Psoas muscle (tissue), 8 donors: ENCODE measurements at places on chromosomes 5 and 9. TPM values are rescaled to one million over a fixed set of nuclear protein-coding genes. Genes with fewer than 3 reads are reported as not detected.

DNA sequence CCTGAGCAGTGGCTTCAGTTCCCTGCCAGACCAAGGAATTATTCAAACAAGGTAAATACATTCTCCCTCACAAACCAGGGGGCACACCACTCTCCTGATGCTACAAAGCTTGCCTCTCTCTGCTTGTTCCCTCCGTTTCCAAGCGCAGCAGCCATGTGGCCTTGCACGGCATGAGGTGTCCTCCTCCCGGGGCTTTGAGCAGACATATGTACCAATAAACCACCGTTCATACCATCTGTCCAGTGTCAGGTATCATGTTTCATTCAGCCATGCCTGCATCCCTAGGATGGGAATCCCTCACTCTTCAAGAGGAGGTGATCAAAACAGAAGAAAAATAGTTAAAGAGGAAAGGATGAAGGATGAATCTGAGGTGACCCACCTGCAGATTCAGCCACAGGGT, 282.7 kb downstream of the ENC1 start:
- no peak for DNase-seq

DNA sequence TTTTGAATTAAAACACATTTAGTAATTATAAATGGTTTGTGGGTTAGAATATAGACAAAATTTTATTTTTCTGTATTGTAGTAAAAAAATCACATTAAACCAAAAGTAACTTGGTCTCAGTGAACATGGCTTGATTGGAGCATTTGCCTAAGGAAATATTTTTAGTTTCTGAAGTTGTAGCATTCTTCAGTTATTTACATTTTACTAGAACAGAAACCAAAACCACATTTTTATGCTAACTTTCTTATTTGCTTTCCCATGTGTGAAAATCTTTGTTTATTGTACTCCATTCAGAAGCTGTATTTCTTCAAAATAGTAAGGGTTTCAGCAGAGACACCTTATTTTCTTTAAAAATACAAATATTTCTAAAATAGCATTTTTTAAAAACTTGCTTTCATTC, 129.9 kb downstream of the SGCD start:
- no peak for DNase-seq

- DNase-seq, result peak; percentile 83
These were observed 56.1 kb downstream of the LRRTM2 start for GRCh38 chr5:138819081-138819480.

DNA sequence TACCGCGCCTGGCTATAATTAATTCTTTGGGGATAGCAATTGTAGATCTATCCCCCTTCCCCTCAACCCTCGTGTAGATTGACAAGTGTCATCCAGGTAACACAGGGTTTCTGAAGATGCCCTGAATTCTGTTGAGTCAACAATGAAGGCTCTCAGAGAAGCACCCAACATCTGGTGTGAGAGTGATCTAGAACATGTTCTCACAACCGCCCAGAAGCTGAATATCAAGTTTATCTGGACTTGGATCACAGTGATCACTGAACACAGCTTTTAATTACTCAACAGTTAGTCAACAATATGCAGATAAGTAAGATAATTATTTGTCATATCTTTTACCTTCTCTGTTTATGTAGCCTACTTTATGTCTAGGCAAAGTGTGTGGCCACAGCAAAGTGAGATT, 204.2 kb upstream of the RGMB start:
- DNase-seq, result no peak

DNA sequence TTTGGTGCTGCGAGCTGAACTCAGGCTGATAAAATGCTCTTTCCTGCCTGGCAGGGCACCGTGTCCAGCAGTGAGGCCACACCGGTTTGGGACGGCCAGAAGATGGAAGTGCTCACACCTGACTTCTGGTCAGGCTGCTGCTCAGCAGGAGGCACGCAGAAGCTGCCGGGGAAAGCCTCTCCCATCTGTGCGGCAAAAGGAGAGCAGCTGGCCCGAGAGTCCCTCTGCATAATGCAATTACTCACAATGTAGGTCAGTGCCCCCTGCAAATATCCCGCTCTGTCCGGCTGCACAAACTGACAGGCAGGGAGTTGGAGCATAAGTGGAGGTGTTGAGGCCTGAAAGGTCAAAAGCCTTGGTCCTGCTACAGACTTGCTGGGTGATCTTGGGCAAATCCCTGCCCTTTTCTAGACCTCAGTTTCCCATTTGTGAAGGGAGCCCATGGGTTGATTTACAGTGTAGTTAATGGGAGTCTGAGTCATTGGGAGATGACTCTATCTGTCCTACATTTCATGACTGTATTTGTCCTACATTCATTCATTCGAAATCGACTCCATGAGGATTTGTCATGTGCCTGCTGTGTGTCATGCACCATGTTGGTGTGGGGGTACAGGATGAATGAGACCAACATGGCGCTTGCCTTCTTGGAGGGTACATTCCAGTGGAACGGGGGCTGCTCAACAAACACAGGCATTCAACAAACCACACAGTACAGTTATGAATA, 61.8 kb upstream of the TBC1D2 start:
- DNase-seq, result no peak

Gene MEIKIN
- polyA plus RNA-seq, result not detected
